ENCODE measurements at places on chromosomes 6 and 20.

DNA sequence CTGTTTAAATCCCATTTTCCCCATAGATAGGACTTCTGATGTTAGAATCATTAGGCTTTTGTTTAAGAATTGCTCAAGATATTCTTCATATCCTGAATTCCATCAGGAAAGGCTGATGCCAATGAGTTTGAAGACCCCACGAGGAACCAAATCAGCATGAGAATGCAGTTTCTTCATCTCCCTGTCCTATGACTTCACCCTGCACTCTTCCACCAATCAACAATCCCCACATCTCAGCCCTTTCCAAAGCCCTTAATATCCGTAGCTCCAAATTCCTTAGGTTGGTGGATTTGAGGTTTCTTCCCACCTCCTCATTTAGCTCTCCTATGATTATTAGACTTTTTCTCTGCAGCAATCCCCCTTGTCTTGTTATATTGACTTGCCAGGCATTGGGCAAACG lies 88.3 kb upstream of the PRND start:
- no peak for DNase-seq

DNA sequence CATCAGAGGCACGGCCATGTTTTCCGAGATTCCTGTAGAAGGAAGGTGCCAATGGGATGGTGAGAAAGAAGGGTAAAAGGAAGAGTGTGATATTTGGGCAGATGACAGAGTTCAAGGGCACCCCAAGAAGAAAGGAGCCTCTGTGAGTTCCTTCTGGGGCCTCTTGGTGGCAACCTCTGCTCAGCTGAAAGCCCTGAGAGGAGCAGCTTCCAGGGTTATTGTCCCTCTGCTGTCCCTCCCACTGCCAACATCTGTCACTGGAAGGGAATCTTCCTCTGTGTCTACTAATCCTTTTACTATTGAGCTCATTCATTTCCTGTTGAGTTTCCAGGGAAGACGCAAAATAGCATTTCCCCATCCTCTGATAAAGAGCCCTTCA lies 40.0 kb upstream of the KCNK16 start:
- DNase-seq: no peak

DNA sequence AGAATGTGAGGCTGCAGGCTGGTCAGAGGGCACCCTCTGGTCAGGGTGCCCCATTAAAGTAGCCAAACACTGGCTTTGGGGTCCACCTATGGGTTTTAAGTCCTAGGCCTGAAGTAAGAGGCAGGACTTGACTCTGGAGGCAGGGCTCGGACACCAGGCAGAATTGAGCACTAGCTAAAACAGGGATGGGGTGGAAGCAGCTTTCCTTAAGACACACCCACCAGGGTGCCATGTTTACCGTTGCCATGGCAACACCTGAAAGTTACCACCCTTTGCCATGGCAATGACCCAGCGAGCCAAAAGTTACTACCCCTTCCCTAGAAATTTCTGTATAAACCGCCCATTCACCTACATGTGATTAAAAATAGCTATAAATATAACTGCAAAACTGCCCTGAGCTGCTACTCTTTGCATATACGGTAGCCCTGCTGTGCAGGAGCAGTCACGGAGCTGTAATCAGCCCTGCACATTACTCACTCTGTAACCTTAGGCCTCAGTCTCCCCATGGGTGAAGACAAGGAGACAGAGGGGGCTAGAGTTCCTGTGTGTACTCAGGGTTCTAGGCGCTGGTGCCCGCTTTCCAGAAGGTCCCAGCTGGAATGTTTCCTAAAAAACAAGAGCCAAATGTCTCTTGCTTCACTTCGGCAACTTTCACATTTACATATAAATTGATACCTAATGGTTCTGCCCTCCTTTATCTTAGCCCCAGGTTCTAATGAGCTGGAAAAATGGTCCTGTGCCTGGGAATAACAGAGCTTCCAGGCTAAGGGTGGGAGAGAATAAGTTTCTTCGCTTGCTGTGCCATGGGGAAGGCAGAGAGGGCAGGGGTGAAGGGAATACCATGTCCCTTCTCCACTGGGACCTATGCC lies 27.2 kb upstream of the SRSF6 start:
- DNase-seq: no peak

- no peak for DNase-seq
Observed at GRCh38 chr6:17102258-17102870, 514 bp downstream of the STMND1 start.

DNA sequence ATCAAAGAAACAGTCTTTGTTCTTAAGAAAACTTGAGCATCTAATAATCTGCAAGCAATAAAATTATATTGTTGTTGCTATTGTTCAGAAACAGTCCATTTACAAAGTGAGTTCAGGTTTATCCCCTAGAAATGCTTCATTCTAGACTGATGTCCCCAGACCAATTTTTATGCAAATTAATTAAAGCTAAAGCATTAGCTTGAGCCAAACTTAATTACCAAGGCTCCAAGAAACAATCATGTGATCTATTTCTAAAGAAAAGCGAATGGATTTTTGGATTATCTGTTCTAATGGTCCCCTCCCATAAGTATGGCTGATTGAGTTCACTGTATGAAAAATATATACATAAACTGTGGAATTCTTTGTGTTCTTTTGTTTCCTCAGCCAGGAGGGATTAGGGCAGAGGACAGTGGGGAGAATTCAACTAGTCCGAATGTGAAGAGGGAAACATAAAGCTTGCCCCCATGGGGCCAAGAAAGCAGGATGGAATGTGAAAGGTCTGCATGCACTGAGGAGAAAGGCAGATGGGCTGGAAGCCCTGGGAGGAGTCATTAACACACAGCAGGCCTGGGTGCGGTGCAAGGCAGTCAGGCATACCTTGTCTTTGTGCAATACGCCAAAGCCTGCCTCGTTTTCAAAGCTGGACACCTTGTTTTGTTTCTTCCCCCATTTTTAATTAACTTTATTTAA lies 597.1 kb downstream of the KIF16B start:
- no peak for DNase-seq

GRCh38 chr20:60565551-60565950 lies 607.3 kb downstream of the CDH26 start:
- no peak for DNase-seq

DNA sequence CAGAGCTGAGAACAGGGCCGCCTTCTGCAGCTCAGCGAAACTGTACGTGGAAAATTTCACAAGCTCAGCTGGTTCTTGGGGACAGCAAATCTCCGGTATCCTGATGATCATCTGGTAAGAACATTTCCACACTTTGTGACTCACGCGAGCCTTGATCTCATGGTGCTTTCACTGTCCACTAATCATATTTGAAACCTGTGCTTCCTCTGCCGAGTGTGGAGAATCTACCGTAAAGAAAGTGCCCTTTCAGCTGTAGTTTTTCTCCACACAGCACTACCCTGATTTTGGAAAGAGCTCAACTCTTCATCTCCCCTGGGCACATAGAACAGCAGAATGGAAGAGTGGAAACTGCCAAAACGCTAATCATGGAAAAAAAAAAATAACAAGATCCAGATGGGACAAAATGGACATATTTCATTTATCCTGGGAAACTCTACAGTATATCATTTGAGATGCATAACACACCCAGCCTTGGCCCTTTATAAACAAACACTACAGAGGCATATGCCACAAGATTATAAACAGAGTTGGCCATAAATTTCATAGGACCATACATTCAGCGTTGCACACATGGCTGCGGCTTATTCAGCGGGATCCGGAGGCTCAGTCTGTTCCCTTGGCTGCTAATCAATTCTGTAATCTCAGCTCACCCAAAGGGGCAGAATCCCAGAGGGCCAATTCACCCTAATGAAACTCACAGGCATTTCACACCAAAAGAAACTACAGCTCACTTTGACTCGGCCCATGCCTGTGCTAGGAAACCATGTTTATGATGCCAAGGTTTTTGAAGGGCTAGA lies 434.5 kb downstream of the HDGFL1 start:
- no peak for DNase-seq

DNA sequence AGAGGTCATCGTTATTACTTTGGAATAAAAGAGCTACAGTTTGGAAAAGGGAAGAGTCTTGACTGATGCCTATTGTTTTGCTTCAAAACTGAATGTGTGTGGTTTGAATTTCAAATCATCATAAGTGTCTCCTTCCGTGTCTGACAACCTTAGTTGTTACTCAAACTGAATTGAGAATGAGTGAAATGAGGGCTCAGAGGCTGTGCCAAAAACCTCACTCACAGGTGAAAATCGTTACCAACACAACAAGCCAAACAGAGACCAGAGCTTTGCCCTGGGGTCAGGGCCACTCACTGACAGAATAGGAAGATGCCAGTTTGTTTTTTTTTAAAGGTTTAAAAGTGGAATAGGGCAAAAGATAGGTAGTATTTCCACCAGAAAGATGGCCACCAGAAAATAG lies 15.2 kb upstream of the SIRT5 start:
- DNase-seq: no peak

GRCh38 chr6:156175971-156176421 lies 601.2 kb upstream of the ARID1B start:
- DNase-seq: no peak

GRCh38 chr20:47353692-47354463 lies 2.6 kb downstream of the ZMYND8 start:
- DNase-seq: no peak

DNA sequence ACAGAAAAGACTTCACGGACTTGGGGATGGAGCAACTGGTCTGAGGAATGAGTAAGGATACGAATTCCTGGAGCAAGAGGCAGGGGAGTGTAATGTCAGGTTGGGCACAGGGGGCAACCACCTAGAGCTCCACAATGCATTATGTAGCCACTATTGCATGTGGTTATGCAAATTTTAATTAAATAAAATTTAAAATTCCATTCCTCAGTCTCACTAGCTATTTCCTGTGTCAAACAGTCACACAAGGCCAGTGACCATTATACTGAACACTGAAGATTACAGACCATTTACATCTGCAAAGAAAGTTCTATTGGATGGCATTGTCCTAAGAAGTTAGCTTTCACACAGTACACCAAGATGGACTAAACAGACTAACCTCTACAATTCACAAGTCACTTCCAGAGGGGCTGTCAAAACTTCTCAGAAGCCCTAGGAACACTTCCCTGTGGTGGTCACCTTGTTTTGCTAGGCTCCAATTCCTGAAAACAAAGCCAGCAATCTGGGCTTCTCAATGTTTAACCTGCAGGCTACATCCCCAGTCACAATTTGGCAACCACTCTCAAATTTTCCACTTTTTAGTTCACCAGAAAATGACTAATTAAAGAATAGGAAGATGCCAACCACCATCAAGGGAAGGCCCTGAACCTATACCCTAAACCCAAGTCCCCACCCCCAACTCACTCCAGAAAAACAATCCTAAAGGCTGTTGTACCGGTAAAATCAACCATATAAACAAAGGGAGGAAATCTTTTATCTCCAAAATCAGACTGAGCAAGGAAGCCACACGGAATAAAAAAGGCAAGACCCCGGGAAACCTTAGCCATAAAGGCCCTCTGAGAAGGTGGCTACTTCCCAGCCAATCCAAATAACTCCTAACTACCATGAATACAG lies 34.2 kb upstream of the C20orf203 start:
- DNase-seq: no peak

GRCh38 chr6:6646384-6646783 lies 57.9 kb downstream of the LY86 start:
- no peak for DNase-seq

DNA sequence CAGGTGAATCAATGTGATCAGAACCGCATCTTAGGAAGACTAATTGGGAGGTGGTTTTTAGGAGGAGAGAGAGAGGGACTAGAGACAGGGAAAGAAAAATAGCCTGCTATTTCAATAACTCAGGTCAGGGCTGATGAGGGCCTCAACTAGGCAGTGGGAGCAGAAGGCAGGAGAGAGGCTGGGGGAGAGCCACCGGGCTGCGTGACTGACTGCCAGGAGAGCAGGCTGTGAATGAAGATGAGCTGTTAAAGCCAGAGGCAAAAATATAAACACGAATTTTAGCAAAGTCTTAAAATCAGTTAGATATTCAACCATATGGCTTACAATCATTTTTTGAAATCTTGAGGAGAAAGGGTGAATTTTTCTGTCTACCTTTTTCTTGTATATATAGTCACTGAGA lies 149.6 kb downstream of the IPCEF1 start:
- no peak for DNase-seq

GRCh38 chr20:43969028-43969447 lies 54.4 kb downstream of the TOX2 start:
- no peak for DNase-seq

DNA sequence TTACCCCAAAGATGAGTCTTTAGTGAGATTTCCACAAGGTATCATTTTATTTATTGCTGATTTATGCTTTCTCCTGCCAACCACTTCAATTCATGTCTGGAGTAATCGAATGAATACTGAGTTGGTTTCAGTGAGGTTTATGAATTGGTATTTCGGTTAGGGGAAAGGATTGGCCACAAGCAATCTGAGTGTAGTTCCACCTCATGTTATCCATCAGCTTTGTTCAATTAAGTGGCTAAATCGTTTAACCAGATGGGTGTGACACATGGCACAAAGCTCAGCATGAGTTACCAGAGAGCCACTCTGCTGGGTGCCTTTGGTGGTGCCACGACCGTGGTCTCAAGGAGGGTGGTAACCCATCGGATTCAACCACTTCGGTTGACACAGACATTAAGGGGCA lies 148.2 kb downstream of the FNDC1 start:
- no peak for DNase-seq

GRCh38 chr6:162244031-162244430 lies 483.5 kb downstream of the PRKN start:
- DNase-seq: no peak

GRCh38 chr6:15399641-15400470 lies 154.0 kb downstream of the JARID2 start:
- DNase-seq: no peak

GRCh38 chr6:125678601-125679000 lies 70.8 kb upstream of the HEY2 start:
- DNase-seq: no peak

DNA sequence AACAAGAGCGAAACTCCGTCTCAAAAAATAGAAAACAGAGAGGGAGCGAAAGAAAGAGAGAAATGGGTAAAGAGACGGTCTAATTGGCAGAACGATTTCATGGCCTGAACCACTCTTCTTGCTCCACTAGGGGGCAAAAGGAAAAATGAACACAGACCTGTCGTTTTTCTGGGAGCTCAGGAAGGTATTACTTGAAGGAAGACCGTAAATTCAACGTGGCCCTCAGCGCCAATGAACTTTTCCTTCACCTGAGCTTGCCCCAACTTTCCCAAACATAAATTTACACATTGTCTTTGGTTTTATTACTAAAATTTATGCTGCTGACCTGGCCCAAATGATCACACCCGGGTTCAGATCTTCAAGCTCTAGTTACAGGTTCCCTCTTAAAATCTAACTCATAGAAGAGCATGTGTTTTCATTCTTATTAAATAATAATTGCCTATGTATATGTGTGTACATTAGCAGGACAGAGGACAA lies 67.3 kb downstream of the ATP9A start:
- no peak for DNase-seq

DNA sequence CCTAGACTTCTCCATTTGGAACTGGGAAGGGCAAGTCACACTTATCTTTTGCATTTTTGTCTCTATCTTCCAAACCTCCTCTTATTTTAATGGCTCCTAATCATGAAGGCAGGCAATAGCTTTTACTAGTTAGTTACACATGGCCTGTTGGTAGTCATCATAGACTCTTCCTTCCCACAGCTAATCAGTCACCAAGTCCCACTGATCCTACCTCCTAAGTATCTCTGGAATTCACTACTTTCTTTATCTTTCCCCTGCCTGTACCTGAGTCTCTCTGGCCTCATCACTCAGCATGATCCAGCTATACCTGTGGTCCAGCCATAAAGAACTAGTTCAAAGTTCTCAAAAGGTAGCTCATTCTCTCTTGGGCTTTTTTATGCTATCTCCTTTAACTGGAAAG lies 18.8 kb downstream of the TMX4 start:
- DNase-seq: no peak
